ENCODE measurements at places on chromosomes 13 and 19.

GRCh38 chr19:45607071-45608029, 5.3 kb upstream of the GPR4 start:
- peak; percentile 82 for DNase-seq

DNA sequence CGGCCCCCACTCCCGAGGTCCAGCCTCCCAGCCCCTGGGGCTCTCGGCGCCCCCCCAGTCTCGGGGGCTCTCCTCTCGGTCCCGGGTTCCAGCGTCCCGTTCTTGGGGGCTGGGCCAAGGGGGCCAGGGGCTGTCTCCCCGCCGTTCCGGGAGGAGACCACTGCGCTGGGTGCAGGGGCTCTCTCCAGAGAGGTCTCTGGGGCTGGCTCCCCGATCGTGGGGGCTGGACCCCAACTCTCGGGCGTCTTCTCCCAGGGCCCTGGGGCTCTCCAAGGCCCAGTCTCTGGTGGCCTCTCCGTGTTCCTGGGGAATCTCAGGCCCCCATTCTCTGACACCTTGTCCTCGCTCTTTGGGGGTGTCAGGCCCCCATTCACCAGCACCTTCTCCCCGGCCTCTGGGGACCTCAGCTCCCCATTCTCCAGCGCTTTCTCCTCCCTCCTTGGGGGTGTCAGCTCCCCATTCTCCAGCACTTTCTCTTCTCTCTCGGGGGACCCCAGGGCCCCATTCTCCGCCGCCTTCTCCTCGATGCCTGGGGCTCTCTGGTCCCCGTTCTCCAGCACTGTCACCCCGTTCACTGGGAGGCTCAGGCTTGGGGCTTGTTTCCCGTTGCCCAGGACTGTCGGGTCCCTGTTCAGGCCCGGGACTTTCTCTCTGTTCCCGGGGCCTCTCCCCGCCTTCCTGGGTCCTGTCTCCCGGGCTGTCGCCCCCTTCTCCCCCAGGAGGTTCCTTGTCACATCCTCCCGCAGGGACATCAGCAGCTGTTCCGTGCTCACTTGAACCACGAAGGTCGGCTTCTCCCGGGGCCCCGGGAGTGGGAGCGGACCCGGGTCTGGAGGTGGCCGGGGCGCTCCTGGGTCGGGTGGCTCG, 13.7 kb downstream of the LMTK3 start:
- peak; percentile 24 for DNase-seq

GRCh38 chr13:36193151-36193855, 21.1 kb downstream of the SOHLH2 start:
- DNase-seq = no peak

DNA sequence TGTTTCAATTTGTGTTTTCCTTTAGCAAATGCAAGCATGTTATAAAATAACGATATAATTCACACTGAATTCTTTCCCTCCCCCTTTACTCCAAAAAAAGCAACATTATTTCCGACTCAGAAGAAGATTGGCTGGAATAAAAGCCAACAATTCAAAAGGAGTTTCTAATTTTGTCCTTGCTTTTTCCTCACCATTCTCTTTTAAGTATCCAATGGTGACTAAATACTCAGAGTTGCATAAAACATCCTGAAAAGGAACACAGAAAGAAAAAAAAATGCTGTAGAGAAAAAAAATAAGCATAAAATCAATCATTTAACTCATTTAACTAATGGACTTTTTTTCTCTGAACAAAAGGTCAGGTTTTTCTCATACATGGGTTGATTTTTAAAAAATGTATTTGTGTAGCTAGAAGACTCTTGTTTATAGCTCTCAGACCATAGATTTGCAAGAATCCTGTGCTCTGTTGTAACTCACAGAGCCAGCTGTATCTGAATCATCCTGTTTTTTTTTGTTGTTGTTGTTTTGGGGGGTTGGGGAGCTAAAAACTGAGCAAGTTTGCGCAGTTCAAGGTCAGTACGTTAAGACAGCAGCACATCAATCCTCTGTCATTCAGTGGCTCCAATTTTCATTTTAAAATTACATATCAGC, 108.1 kb downstream of the PCDH17 start:
- no peak for DNase-seq

DNA sequence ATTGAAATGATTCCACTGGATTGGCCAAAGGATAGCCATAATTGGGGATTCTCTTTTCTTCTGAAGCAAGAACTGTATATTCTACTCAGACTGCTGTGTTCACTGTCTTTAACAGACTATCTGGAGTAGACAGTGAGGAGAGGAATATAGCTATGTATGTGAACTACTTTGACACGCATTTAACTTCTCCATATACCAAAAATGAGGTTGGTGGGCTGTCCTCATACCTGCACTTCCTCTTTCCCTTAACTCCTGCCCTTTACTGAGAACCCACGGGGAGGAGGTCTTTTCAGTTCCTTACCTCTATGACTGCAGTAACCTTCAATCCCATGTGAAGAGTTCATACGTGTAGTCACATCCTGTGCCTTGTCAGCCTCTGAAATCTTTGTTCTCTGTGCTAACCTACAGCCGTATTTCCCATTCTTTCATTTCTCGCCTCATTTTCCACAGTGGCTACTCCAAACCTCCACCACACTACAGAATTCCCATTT, 305.8 kb downstream of the MTUS2 start:
- no peak for DNase-seq

DNA sequence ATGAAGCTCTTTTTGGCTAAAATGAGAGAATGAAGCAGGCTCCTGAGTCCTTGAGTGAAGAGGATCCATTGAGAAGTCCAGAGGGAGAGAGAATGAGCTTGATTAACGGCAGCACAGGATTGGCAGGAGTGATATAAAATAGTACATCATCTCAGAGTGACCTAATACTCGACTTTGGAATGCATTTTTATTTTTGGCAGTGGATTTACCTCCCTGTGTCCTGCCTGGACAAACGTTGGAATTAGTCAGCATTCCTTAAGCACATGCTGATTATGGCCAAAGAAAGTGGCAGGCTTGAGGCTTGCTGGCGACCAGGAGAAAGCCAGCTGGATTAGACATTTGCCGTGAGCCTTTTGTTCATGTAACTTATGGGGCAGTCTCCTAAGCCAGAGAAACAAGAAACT, 22.9 kb downstream of the LRCH1 start:
- peak; percentile 67 for DNase-seq

DNA sequence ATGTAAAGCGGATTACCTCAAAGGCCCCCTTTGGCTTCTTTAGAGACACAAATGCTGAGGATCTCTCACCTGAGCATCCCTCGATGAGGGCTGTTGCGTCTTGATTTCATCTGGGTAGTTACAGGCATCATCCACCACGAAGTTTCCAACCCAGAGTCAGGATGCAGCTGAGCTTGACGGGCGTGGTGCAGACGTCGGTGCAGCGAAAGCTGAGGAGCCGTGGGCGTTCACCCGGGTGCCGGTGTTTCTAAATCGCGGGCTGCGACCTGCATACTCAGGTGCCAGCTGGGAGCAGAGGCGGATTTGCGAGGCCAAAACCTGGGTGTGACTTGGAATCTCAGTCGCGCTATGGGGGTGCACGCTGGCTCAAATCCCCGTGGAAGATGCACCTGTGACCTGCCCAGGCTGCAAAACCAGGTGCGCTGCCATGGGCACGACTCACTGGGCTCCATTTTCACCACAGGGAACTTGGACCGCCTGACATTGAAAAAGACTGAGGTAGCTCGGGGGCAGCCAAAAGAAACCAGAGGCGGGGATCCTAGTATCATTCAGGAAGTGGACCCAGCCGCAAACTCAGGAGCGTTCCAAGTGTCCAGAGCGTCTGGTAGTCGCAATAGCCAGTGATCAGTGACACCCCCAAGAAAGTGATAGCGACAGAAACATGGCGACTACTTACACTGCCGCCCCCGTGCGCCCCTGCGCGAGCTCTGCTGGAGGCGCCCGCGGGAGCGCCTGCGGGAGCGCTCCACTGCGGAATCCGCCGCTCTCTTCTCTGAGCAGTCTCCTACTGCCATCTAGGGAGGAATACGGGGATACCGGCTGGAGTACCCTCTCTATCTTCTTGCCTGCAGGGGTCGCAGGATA, 36.4 kb upstream of the IGFL4 start:
- peak; percentile 70 for DNase-seq

- no peak for DNase-seq
These were observed 18.6 kb downstream of the ZNF177 start for GRCh38 chr19:9381361-9381785.

GRCh38 chr13:86000546-86000945, 201.3 kb upstream of the SLITRK6 start:
- DNase-seq = no peak

DNA sequence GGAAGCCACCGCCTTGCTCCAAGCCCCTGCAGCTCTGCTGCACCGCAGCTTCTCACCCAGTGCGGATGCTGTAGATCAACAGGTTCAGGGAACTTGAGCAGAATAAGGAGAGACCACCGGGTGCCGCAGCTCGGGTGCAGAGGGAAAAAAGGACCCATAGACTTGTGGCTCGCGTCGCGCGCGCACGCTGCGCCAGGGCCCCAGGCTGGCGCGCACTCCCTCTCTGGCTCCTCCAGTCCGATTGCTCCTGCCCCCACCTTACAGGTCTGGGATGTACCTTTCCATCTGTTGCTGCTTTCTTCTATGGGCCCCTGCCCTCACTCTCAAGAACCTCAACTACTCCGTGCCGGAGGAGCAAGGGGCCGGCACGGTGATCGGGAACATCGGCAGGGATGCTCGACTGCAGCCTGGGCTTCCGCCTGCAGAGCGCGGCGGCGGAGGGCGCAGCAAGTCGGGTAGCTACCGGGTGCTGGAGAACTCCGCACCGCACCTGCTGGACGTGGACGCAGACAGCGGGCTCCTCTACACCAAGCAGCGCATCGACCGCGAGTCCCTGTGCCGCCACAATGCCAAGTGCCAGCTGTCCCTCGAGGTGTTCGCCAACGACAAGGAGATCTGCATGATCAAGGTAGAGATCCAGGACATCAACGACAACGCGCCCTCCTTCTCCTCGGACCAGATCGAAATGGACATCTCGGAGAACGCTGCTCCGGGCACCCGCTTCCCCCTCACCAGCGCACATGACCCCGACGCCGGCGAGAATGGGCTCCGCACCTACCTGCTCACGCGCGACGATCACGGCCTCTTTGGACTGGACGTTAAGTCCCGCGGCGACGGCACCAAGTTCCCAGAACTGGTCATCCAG, 964 bp downstream of the PCDH17 start:
- DNase-seq = peak; percentile 51

- DNase-seq = no peak
These were observed 5.6 kb upstream of the AMH start for GRCh38 chr19:2243274-2244124.

GRCh38 chr19:6828698-6829633, 56.5 kb downstream of the VAV1 start:
- DNase-seq = no peak

DNA sequence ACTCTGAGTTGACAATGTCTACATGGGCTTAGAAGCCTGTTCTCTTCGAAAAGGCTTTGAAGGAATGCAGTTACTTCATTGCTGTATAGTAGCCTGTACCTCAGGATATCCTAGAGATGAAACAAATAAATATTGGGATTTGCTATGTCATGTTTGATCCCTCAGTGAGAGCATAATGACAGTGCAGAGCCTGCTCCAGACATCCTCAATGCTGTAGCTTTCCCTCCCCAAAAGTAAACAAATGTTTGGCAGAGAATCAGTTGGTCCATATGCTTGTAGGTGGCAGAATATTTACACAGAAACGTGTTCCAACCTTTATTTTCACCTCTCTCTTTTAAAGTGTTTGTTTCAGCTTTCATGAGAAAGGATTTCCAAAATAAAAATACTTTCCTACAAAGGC, 515.3 kb upstream of the SGCG start:
- no peak for DNase-seq

- no peak for DNase-seq
These were observed 27.5 kb upstream of the ANKRD10 start for GRCh38 chr13:110942248-110942981.

- DNase-seq = no peak
These were observed 262.1 kb downstream of the FGF9 start for GRCh38 chr13:21932996-21933395.

DNA sequence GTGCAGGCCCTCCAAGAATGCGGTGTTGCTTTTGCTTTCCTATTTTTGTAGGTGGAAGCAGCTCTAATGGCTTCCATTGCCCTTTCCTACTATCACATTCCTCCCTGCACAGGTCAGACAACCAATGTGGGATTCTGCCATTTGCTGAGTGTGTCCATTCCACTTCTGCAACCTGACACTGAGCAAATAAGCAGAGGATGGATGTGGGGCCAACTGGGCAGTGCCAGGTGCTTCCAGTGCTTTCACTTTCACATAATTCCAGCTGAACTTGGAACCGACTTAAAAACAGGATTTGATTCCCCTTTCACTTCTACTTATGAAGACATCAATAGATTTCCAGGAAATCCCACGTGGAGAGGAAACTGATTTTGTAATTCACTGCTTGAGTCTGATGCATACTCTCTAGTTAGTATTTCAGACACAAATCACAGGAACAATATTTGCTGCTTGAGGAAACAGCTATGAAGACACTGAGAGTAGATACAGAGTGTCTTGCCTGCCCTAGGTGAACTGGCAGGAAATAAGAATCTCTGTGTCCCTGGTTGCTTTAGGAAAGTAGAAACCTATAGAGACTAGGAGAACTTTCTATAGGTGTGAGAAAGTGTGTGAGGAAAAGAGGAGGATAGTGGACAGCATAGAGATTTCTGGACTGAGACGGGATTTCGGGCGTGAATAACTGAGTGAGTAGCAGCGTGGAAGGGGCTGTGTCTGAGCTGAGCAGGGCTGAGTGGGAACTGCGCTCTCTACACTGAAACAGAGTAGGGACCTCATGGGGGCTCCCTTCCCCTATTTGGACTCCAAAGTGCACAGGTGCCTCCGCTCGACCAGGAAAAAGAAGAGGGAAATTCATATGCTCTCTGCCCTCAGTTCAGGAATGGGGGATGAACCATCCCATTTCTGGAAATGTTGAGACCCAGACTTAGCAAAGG, 22.5 kb downstream of the LGALS16 start:
- DNase-seq = no peak

- no peak for DNase-seq
These were observed 140.4 kb downstream of the PCDH20 start for GRCh38 chr13:61275251-61275650.

- no peak for DNase-seq
These were observed 463 bp upstream of the POMP start for GRCh38 chr13:28658539-28658795.

GRCh38 chr19:19095691-19096090, 31.9 kb downstream of the SLC25A42 start:
- DNase-seq = no peak

- no peak for DNase-seq
These were observed 14.0 kb downstream of the PDX1 start for GRCh38 chr13:27933580-27934328.

GRCh38 chr13:76980075-76980718, 11.7 kb upstream of the CLN5 start:
- peak; percentile 82 for DNase-seq
